ENCODE measurements at places on chromosomes 4 and X.

GRCh38 chrX:46169808-46170207 is 375.4 kb downstream of the ZNF674 start:
- DNase-seq: no peak

GRCh38 chr4:166822386-166822785 is 411.9 kb downstream of the SPOCK3 start:
- DNase-seq: no peak

DNA sequence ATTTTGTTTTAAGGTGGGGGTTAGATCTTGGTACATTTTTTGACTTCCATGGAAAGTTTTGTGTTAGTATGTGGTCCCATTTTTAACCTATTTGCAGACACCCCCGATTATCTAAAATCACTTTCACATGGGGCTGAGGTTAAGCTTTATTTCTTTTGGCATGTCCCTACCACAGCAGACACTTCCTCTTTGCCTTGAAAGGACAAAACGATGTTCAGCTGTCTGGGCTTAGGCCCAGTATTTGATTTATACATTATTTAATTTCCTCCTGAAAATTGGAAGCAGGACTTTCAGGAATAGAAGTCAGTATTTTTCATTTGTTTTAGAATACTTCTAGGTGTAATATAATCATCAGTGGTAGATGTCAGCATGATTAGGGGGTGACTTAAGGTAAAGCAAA is 112.4 kb upstream of the SPRY1 start:
- no peak for DNase-seq

DNA sequence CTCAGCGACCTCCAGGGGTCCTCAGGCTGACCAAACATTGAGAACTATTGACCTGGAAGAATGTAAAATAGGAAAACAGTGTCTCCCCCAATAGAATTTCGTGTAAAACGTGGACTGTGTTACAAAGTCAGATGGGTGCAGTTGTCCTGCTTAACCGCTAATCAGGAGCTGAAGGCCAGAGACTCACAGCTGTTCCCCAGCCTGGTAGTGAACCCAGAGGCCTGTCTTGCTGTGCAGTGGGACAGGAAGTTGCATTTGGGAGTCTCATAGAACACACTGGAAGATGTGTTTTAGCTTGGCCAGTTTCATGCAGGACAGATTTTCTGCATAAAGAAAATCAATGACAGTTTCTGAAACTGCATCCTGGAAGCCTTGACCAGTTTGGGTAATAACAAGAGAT is 151.5 kb downstream of the PTTG2 start:
- DNase-seq: no peak

DNA sequence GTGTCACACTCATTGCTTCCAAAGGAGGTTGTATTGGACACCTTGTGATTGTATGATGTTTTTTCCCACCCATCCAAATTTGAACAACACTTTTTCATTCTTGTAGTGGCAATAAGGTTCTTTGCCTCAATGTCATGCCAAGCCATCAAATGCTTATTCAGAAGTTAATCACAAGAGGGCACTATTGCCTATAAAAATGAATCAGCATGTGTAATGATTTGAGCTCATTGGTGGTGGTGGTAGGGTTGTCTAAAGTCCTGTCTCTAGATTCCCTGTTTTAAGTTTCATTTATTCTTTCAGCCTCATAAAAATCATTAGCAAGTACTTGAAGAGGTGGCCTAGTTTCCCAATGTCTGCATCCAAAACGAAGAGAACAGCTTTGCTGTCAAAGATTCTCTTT is 37.0 kb downstream of the IRS4 start:
- DNase-seq: no peak

DNA sequence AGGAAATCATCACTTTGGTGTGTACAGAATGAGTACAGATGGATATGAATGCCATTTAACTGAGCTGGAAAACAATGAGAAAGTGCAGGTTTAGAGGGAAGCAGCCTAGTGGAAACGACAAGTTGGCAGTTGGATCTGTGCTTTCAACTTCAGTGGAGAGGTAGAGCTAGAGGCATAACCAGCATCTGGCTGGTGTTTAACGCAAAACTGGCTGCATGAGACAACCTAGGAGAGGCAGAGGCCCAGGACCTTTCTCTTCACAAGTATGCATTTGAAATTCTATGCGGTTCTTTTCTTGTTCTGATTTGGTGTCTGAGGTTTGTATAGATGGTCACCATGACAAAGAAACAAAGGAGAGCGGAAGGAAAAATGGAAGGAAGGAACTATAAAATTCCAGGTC is 63.1 kb downstream of the ANXA5 start:
- no peak for DNase-seq

DNA sequence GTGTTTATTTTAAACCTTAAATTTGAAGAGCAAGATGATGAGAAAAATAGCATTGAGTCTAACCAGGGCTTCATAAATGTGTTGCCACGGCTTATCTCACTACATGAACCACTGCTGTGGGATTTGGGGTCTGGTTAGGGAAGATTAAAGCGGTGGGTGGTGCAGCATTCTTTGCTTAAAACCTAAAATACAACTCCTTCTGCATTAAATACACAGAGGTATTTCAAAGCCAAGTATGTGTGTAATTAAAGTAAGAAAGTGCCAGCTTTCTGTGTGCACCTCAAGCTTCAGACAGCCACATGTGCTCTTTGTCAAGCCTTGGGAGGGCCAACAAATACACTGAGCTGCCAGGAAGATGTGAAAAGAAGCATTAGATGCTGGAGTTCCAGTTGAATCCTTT is 128.0 kb downstream of the CPE start:
- DNase-seq: no peak

GRCh38 chrX:37993176-37993575 is 13.2 kb upstream of the SYTL5 start:
- DNase-seq: no peak

- no peak for DNase-seq
Measured at GRCh38 chrX:149497626-149498025, 7.5 kb downstream of the IDS start.

DNA sequence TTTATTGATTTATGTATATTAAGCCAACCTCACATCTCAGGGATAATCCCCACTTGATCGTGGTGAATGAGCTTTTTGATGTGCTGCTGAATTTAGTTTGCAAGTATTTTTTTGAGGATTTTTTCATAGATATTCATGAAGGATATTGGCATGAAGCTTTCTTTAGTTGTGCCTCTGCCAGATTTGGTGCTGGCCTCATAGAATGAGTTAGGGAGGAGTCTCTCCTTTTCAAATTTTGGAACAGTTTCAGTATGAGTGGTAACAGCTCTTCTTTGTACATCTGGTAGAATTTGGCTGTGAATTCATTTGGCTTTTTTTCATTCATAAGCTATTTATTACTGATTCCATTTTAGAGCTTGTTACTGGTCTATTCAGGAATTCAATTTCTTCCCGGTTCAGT is 197.2 kb upstream of the NDST4 start:
- DNase-seq: no peak

- no peak for DNase-seq
Measured at GRCh38 chr4:21991050-21991449, 42.5 kb upstream of the KCNIP4 start.

DNA sequence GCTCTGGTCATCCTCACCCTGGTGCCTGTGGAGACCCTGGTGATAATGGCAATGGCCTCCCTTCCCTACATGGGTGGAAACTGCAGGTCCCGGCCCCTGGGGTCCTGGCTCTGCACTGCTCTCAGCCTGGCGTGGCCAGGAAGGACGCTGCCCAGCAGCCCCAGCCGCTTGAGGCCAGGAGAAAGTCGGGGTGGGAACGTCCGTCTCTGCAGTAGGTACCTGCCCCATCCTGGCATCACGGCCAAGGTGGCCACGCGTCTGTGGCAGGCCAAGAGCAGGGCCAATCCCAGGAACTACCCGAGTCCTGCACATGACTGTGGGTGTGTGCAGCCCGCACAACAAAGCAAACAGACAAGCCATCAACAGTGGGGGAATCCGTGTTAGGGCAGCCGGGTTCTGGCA is 33.8 kb downstream of the FGFRL1 start:
- no peak for DNase-seq

- DNase-seq: no peak
Measured at GRCh38 chr4:139865537-139865936, 199.9 kb downstream of the MGST2 start.

DNA sequence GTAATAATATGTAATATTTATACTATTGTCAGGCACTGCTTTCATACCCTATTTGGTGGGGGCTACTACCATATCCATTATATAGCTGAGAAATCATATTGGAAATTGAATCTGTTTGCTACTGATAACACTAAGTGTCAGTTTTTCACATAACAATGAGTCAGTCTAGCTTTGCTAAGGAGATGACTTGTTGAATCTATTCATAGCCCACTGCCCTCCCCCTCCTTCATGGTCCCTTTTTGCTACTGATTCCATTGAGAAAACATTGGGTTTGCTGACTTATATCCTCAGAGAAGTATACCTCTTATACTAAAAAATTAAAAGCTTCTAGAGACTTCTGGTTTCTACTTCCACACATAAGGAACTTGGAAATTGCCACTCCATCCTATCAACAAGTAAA is 1898.4 kb downstream of the STIM2 start:
- DNase-seq: no peak

- DNase-seq: no peak
Measured at GRCh38 chr4:74501579-74501978, 56.6 kb downstream of the AREG start.

DNA sequence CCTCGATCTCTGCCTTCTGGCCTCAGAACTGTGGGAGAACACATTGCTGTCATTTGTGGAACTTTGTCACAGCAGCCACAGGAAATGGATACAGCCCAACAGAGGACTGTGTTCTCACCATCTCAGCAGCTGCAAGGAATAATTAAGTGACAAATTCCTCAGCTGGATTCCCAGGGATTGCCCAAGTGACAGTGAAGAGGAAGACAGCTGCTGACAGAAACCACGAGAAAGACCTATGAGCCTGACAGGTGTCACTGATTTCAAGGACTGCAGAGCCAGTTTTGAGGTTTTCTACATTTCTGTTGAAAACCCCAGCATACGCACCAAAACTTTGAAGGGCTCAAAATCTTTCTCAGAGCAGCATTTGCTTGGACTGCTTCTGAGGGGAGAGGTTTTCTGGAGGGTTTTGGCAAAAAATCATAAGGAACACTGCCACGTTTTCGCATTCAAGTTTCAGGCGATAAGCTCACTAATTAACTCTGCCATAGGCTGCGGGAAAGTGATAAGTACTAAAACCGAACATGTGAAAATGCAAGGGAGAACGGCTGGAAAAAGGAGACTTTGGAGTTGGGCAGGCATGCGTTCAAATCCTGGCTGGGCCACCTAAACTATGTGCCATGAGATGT is 88.8 kb downstream of the DRD5 start:
- DNase-seq: no peak

All from natural killer cell (primary cell).